ENCODE measurements at places on chromosomes 1 and 21. TPM values are rescaled to one million over a fixed set of nuclear protein-coding genes. Genes with fewer than 3 reads are reported as not detected.

DNA sequence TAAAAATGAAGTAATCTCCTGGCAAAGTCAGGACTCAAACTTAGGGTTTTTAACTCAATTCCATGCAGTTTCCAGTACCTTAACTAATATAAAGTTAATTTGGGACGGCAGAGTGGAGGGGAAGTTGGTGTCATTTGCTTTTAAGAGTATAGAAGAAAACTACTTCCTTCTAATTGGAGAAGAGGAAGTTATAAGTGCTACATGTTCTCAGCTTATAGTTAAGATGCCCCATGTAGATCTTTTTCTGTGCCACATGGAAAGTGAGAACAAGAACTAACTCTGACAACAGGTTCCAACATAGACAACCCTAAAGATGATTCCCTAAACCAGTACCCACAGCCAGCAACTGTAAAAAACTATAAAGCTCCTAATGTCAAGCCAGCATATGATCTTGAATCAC lies 11.5 kb downstream of the RRAGC start:
- DNase-seq = no peak

DNA sequence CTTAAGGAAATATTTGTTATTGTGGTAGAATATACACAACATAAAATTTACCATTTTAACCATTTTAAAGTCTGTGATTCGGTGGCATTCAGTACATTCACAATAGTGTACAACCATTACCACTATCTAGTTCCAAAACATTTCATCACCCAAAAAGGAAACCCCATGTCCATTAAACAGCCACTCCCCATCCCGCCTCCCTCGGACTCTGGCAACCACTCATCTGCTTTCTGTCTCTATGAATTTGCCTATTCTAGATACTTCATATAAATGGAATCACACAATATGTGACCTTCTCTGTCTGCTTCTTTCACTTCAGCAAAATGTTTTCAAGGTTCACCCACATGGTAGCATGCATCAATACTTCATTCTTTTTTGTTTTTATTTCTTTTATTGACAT lies 51.3 kb downstream of the PTP4A2 start:
- DNase-seq = no peak

DNA sequence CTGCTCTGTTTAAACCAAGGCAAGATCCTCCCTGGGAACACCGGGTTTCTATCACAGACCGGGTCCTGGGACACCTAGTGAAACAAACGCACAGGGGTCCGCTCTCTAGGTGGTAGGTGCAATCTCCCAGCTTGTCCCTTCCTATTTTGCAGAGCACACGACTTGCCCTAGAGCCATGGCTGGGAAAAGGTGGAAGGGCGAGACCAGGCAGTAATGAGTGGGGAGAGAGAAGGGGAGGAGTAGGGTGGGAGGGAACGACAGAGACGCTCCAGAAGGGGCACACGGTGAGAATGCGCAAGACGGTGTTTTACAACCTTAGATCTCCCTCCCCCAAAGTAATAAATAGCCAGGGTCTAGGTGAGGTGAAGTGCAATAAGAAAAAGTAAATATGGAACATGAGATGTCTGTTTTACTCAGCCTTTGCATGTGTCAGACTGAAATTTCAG lies 9.3 kb upstream of the ARHGAP29 start:
- no peak for DNase-seq

DNA sequence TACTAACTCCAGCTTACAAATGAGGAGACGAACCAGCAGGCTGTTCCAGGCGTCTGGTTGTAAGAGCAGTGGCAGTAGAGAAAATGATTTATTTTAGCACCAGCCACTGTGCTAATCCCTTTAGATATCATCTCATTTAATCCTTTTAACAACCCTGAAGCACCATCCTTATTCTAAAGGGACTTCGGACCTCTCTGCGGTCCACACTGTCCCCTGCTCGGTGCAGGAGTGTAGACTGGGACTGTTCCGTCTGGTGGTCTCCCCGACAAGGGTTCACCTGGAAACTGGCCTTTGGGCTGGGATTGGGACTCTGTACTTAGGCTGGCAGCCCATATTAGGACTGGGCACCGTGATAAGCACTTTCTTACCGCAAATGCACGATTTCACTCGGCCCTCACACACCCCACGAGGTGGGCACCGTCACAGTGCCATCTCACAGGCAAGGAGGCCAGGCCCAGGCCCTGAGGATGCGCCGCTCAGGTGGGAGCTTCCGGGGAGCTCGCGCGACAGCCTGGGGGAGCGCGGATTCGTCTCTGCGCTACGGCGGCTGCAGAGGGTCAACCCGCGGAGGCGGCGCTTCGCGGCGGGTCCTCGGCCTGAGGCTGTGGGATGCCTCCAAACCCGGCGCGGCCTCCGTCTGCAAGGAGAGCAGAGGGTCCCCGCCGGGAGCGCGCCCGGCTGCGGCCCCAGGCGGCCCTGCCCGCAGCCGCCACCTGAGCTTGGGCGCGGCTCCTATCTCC lies 45.2 kb downstream of the ATP1A1 start:
- DNase-seq = peak; percentile 77

GRCh38 chr1:23787701-23788100 lies 3.2 kb upstream of the LYPLA2 start:
- DNase-seq = no peak

GRCh38 chr1:218896202-218896601 lies 277.5 kb upstream of the LYPLAL1 start:
- DNase-seq = no peak

DNA sequence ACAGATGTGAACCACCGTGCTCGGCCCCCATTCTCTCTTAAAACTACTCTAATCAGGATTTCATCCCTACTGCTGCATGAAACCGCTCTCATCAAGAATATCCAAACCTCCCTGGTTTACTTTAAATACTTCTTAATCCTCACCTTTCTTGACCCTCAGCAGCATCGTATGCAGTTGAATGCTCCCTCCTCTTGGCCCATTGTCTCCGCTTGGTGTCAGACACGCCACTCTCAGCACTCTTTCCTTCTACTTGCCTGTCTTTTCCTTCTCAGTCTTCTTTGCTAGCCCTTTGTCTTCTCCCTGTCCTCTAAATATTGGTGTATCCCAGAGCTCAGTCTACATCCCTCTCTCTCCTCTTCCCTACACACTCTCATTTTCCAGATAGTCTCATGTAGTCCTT lies 314.9 kb downstream of the MRPL39 start:
- DNase-seq = no peak

GRCh38 chr1:60878323-60878722 lies 204.0 kb upstream of the NFIA start:
- DNase-seq = no peak

OR2L13 gene
- not detected for polyA plus RNA-seq

CNR2 gene
- 0.05 TPM for polyA plus RNA-seq

KIF14 gene
- 5.6 TPM for polyA plus RNA-seq

Measured in right lung (tissue), 10 donors.